ENCODE measurements at places on chromosomes 5 and 9.

GRCh38 chr9:137075275-137075775 lies 2.0 kb upstream of the UAP1L1 start:
- no peak for DNase-seq

DNA sequence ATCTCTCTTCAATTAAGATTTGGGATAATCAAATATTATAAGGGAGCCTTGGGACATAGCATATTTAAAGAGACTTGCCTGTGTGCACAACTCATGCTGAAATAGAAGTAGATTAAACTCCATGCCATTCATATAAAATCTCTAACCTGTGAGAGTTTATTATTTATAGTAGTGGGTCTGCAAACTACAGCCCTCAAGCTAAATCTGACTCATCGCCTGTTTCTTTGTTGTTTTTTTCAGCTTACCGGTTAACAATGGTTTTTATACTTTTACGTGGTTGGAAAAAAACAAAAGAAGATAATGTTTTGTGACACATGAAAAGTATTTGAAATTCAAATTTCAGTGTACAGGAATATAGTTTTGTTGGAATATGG lies 61.9 kb upstream of the GHR start:
- no peak for DNase-seq

DNA sequence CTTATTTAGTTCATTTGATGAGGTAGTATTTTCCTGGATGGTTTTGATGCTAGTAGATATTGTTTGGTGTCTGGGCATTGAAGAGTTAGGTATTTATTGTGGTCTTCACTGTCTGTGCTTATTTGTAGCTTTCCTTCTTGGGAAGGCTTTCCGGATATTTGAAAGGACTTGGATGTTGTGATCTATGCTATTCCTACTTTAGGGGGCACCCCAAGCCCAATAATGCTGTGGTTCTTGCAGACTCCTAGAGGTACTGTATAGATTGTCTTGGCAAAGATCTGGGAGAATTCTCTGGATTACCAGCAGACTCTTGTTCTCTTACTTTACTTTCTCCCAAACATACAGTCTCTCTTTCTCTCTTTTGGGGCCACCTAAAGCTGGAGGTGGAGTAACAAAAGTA lies 315.7 kb downstream of the MAT2B start:
- DNase-seq: no peak

DNA sequence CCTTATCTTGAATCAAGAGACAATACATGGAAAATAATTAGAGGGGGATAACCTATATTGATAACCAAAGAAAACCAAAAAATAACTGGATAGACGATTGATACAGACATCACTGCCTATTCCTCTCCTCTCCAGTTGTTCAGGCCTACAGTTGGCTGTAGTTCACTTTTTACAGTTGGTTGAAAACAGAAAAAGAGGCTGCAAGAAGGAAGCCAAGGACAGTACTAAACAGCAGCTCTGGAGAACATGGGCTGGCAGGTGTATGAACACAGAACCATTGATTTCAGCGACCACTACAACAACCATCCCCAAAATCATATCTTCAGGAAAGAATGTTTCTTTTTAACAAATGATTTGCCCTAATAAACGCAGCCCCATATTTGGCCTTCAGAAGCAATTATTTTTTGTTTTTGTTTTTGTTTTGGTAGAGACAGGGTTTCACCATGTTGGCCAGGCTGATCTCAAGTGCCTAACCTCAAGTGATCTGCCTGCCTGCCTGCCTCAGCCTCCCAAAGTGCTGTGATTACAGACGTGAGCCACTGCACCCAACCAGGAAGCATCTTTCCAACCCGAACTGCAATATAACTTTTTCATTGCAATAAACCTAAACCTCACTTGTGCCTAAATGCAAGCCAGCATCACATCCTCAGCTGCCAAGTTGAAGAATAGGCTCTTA lies 64.3 kb downstream of the MLLT3 start:
- no peak for DNase-seq

DNA sequence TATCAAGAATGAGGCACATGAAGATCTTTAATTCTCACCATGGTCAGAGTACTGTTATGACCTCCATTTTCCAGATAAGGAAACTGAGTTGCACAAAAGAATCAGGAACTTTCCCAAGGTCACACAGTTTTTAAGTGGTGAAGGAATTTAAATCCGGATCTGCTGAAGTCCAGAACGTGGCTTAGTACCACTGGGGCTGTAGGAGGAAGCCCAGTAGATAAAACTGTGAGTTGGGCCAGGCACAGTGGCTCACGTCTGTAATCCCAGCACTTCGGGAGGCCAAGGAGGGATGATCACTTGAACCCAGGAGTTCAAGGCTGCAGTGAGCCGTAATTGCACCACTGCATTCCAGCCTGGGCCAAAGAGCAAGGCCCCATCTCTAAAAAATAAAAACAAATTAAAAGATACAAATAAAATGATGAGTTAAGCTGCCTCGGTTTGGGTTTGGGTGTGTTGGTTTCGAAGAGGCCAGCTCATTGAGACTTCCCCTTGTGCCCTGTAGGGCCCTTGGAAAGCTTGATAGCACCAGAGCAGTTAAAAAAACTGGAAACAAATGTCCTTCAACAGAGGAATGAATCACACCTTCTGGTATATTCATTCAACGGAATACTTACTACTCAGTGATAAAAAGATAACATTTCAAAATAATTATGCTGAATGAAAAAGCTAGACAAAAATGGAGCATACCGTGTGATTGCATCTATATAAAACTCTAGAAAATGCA lies 20.1 kb downstream of the ATOX1 start:
- DNase-seq: no peak

- DNase-seq: no peak
Measured at GRCh38 chr5:76174101-76174500, 90.9 kb downstream of the SV2C start.

- no peak for DNase-seq
Measured at GRCh38 chr5:93299681-93300308, 281.2 kb downstream of the NR2F1-AS1 start.

- no peak for DNase-seq
Measured at GRCh38 chr5:151222054-151222789, 1.7 kb downstream of the CCDC69 start.

GRCh38 chr9:17318821-17319320 lies 184.0 kb downstream of the CNTLN start:
- no peak for DNase-seq

GRCh38 chr9:80467632-80468031 lies 895.9 kb downstream of the TLE4 start:
- DNase-seq: no peak

Measured in CD4-positive, alpha-beta T cell treated with Interferon alpha-2 for 1 hour (primary cell).